ENCODE measurements at places on chromosomes 12 and 14.

DNA sequence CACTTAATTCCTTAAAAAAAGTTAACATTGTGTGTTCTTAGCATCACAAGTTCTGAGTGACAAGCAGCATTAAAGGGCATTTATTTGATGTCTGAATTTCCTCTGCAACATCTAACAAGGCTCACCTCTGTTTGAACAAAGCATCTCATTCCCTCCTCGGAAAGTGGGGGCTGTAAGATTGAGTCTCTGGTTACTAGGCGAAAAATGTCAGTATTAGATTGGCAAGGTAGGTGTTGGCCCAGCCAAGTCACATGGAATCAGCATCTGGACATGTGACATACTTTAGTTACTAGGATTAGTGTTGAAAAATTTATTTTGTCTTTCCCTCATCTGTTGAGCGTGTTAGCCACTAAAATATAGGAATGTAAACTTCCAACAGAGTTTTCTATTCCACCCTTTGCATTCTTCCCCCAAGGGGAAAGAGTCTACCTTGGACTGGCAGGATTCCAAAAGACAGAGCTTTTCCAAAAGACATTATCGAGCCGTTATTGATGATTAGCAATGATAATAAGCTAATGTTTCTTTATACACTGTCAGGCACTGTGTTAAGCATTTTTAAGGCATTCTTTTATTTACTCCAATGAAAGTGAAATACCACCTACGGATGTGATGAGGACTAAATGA is 194.9 kb upstream of the BTG1 start:
- no peak for DNase-seq

DNA sequence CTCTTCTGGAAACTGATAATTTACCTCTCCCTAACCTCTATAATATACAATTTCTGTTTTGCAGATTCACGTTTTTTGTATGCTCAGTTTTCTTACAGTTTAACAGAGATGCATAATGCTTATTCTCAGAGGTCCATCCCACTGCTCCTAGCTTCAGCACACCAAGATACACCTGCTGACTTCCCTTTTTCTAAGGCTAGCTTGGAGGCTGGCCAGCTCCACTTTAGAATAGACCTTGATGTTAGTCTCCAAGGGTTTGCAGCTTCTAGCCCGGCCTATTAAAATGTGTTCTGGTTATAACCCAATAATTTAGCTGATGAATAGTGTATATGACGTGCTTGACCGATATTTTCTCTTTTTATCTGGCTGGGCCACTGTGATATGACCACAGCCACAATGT is 261.2 kb downstream of the EGLN3 start:
- no peak for DNase-seq

- DNase-seq = no peak
Observed at GRCh38 chr12:13186302-13186701, 10.2 kb upstream of the EMP1 start.

DNA sequence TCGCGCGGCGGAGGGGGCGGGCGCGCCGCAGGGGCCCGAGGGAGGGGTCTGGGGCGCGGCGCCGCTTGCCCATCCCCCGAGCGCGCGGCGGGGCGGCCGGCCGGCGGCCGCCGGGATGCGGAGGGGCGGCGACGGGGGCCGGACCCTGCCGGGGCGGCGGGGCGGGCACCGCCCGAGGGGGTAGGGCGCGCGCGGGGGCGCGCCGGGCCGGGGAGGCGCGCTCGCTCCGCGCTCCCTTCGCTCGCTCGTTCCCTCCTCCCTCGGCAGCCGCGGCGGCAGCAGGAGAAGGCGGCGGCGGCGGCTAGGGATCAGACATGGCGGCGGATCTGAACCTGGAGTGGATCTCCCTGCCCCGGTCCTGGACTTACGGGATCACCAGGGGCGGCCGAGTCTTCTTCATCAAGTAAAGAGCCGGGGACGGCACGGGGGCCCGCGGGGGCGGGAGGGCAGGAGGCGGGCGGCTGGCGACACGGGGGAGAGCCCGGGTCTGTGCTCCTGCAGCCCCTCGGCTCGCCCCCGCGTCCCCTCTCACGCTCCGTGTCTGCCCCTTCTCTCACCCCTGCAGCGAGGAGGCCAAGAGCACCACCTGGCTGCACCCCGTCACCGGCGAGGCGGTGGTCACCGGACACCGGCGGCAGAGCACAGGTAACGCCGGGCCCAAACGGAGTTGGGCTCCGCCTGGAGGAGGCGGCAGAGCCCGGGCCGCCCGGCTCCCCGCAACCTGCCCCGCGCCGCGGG is at the start of gene PLEKHA5:
PLEKHA5 (plus strand) TSS at position 248 of the 738 bp plus-strand sequence; CDS start at position 315, 67 bp downstream.
- peak; percentile 11 for DNase-seq

DNA sequence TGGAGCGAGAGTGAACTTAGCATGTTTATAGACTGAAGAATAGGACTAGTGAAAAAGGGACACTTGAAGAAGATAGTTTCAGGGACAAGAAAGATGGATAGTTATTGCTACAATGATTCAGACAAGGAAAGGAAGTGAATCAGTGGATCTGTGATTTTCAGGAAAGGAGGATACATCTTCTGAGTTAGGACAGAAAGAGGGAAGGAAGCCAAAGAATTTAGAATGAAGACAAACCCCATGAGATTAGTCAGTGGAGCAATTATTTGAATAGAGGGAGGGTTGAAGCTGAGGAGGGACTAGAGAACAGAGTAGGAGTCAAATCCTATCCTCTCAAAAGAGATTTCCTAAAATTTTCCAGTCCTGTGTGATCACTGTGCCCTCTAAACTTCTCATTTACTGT is 282.7 kb downstream of the AKAP6 start:
- DNase-seq = no peak

GRCh38 chr12:76957301-76957700 is 78.5 kb upstream of the CSRP2 start:
- no peak for DNase-seq

GRCh38 chr12:62915204-62915529 is 19.8 kb downstream of the PPM1H start:
- DNase-seq = no peak

DNA sequence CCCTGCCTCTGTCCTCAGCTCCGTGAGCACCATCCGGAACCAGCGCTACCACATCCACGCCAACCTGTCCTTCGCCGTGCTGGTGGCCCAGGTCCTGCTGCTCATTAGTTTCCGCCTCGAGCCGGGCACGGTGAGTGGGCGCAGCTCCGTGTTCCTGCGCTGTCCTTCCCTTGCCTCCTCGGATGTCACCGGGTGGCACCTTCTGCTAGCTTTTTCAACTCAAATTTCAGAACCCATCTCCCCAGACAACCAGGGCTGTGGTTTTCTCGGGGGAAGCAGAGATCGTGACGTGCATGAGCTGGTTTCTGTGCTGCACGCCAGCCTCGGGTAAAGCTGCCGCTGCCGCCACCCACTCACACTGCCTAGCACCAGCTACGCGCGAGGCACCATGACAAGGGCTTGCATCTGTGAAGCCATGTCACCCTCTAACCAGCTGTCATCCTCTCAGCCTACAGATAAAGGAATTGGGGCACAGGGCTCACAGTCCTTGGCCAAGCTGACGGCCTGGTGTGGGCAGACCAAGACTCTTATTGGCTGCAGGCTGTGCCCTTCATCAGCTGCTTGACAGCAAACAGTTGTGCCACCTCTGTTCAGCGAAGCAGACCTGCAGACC is 152.1 kb downstream of the ADGRD1 start:
- peak; percentile 51 for DNase-seq

DNA sequence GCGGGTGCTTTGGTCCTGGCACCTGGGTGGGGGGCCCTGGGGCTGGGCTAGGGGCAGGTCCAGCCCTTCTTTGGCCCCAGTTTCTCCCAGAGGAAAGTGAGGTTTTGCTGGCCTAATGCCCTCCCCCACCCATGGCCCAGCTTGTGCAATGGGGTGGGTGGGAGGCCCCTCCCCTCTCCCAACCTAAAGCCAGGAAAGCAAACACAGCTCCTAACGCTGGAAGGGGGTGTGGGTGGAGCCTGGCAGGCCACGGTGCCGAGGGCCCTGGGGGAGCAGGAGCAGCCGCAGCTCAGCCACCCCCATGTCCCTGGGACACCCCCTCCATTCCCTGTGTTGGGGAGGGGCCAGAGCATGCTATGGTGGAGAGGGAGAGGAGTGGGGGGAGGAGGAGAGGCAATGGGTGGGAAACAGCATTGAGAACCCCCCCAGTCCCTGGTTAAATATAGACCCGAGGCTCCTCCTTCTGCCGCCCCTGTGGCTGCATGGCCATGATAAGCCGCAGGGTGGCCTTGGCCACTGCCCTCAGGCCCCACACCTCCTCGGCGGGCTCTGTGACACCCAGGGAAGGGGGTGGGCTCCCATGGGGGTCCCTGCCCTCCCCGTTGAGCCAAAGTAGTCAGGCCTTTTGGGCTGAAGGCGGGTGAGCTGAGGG is 4.7 kb downstream of the EXOC3L4 start:
- no peak for DNase-seq

- peak; percentile 29 for DNase-seq
Observed at GRCh38 chr14:61537563-61538463, 157.5 kb upstream of the HIF1A start.

- no peak for DNase-seq
Observed at GRCh38 chr12:95641299-95641952, 90.2 kb upstream of the USP44 start.

- DNase-seq = no peak
Observed at GRCh38 chr12:128994856-128995255, 141.6 kb downstream of the GLT1D1 start.

DNA sequence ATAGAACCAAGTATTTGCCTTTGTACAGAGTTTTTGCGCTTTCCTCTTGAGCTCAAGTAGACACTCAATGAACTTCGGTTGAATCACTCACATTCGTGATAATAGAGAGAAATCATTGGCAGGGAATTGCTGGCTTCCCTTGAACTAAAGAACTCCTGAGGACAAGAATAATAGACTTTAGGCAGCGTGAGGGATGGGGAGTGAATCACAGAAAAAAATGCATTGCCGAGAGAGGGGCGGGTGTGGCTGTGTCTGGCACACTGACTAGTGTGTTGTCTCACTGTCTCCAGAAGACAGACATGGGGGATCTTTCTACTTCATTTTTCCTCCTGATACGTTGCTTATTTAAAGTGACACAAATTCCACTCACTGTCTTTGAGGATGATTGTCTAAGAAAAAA is 805.2 kb downstream of the BCL11B start:
- DNase-seq = no peak

- DNase-seq = no peak
Observed at GRCh38 chr12:89663577-89664357, 44.9 kb downstream of the ATP2B1 start.

DNA sequence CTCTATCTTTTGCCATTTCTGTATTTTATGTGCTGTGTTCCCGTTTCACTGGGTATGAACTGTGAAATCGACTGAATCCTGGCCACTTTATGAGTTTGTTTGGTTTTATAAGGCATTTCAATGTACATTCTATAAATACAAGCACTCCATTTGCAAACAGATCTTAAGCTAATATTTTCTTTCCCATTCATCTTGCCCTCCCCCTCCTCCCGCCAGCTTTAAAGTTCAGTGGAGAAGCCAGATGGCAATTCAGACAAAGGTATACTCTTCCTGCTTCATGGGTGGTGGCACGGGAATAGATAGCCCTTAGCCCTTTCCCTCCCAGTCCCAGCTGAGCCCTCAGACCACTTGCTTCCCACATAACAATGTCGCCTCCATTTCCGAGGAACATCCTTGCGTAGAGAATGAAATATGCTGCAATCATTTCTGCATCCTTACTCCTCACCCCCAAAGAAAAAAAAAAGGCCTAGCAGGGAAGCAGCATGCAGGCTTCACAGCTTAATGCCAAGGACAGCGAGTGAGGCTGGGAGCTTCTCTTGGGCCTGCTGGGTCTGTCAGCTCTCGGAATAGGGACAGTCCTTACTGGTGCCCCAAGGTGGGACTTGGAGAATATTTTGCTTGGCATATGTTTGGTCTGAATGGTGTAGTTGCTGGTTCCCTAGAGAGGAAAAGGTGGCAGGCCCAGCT is 52.8 kb upstream of the SRSF5 start:
- DNase-seq = no peak

DNA sequence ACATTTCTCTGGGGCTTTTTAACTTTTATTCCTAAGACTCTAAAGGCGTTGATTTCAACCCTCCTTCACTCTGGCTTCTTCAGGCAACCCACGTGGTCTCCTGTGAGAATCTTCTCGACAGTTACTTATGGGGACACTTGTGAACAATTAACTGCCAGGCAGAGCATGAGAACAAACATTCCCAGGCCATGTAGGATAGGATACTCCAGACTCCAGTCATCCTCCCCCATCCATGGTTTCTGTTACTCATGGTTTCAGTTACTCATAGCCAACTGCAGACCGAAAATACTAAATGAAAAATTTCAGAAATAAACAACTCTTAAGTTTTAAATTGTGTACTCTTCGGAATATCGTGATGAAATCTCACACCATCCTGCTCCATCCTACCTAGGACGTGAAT is 19.5 kb downstream of the GPR68 start:
- no peak for DNase-seq

DNA sequence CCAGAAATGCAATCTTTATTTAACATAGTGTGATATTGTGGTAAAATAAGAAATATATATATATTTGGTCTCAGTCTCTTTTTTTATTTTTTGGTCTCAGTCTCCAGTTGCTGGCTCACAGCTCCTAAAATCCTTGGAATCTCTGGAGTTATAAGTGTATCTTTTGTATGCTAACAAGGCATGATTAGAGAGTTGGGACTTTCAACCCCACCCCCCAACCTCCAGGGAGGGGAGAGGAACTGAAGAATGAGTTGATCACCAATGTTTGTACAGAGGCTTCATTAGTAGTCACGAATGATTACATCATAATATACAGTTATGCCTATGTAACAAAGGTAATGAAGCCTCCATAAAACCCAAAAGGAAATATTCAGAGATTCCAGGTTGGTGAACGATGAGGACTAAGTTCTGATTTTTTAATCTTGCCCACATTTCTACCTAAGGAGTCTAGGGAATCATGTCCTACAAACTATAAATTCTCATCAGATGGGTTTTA is 22.8 kb upstream of the LALBA start:
- DNase-seq = no peak

DNA sequence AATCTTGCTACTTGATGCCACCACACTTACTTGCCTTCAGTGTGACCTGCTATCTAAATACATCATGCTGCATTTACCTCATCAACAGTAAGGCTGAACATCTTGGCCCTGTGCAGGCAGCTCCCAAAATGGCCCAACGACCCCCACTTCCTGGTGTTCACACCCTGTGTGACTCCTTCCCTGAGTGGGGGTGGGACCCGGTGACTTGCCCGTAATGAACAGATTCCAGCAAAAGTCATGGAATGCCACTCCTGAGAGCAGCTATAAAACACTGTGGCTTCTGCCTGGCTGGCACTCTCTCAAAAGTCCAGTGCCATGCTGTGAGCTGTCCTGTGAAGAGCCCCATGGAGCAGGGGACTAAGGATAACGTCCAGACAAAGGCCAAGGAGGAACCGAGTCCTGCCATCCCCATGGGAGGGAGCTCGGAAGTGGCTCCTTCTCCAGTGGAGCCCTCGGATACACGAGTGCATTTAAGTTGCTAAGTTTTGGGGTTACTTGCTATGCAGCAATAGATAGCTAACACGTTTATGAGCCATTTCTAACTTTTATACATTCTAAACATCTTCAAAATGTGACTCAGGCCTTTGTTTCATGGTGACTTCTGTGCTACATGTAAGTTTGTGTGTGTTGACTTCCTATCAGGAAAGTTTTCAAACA is 33.0 kb downstream of the P2RX2 start:
- DNase-seq = no peak

DNA sequence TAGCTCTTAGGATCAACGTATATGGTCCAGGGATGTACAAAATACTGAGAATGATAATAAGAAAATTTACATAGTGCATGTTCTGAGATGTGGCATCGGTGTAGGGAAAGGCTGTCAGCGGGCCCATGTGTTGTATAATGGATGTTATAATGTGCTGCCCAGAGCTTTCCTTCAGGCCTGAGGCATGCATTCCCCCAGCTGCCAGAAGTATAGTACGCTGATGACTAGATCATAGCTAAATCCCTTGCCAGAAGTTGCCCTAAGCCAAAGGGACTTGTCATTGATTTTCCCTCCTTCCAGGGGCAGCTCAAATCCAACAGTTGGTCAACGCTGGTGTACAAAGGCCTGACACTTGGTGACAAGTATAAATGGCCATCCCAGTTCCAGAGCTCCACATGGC is 6.5 kb upstream of the OR11G2 start:
- no peak for DNase-seq

Data from stimulated activated CD4-positive, alpha-beta T cell treated with anti-CD3 and anti-CD28 coated beads, Interleukin-12 subunit alpha, Interleukin-12 subunit beta, amount 100 ng/mL, for 4 hours (primary cell).